ENCODE measurements at places on chromosomes 13 and 19.

DNA sequence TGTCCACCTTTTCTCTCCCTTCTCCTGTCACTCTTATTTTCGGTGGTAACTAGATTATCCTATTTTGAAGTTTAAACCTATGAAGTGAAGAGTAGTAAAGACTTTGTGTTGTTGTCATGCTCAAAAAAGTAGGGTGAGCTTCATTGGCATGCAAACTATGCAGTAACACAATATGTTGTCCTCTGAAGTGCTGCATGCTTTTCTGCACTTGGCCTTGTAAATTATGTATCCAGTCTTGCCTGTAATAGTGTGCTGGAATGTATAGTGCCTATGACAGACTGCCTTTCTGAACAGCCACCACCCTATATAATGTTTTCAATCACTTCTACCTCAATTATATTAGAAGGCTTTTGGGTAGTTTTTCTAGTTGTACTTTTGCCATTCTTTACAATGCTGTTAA lies 1198.2 kb upstream of the PCDH20 start:
- DNase-seq: no peak

- DNase-seq: no peak
Observed at GRCh38 chr19:6660930-6661329, 9.0 kb downstream of the TNFSF14 start.

GRCh38 chr19:30671622-30672051 lies 299.5 kb downstream of the ZNF536 start:
- no peak for DNase-seq

- DNase-seq: no peak
Observed at GRCh38 chr13:43307921-43308433, 284.6 kb downstream of the DNAJC15 start.

DNA sequence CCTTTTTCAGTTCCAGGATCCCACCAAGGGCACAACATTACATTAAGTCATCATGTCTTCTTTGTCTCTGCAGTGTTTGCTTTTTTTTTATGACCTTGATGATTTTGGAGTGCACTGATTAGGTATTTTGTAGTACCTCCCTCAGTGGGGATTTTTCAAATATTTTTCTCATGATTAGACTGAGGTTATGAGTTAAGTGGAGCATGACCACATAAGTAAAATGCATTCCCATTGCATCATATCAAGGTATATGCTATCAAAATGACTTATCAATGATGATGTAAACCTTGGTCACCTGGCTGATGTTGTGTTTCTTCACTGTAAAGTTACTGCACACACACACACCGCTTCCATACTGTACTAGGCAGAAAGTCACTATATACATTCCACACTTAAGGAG lies 96.7 kb upstream of the TRPC4 start:
- DNase-seq: no peak

DNA sequence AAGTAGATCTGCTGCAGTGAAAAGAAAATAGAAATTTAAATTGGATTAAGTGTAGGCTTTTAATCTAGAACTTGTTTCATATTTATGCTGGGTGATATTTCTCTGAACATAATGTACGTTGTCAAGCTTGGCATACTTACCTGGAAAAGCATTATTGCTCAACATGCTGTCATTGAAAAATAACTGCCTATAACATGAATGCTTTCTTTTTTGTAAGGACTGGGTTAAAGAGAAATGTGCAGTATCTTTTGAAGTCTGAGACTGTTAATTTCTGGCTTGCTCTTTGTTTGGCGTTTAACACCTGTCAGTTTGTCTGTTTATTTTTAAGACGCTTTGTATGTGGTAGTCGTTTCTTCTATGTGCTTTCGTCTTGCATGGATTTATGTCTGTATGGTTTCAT lies 175.2 kb downstream of the LMO7 start:
- no peak for DNase-seq

- DNase-seq: peak; percentile 42
Observed at GRCh38 chr19:47427241-47428176, 8.2 kb upstream of the MEIS3 start.

- DNase-seq: no peak
Observed at GRCh38 chr13:40553356-40553755, 113.1 kb downstream of the FOXO1 start.

DNA sequence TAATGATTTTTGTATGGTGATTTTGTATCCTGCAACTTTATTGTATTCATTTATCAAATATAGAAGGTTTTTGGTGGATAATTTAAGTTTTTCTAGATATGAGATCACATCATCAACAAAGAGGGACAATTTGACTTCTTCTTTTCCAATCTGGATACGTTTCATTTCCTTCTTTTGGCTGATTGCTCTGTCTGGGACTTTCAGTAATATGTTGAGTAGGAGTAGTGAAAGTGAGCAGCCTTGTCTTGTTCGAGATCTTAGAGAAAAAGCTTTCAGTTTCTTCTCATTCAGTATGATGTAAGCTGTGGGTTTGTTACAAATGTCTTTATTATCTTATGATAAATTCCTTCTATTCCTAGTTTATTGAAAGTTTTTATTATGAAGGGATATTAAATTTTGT lies 352.0 kb upstream of the DACH1 start:
- no peak for DNase-seq

GRCh38 chr19:35869327-35870123 lies 1.2 kb downstream of the APLP1 start:
- no peak for DNase-seq

- no peak for DNase-seq
Observed at GRCh38 chr13:100547791-100548201, 40.8 kb downstream of the GGACT start.

DNA sequence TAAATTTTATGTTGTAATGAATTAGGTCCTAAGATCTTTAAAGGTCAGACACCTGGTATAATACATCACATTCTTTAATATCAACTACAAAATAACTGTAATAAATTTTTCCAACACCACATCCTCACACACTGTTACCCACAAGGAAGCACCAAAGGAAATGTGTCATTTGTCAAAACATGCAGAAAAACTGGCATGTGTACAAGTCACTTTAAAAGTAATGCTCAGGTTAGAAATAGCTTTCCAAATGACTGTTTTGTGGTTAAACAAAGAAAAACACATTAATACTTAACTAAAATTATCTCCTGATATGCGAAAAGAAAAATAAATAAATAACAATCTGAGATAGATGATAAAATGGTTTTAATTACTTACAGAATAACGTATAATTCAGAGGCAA lies 74.7 kb downstream of the MZT1 start:
- no peak for DNase-seq

DNA sequence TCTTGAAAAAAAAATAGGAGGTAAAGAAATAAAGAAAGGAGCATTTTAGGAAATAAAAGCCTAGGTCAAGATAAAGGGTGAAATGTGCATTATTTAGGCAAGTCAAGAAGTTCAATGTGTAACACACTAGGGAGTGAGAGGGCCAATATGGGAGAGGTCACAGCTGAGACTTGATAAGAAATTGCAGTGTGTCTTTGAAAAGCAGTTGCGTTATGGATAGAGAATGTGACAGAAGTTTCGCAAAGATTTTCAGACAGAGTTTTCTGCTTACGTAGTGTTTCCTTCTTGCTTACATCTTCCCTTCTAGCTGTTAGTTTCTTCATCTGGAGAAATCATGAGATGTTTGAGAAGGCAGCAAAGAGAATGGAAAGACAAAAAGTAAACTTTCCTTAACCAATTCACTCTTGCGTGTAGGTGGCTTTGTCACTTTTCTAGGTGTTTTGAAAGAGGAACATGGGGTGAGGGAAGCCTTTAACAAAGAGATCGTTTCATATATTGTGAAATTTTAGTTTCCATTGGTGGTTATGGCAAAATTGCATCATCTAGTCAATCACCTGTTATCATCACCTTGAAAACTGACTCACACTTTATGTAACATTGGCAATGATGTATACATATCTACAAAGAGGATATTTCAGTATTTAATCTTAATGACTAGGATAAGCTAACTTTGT lies 975.5 kb downstream of the OLFM4 start:
- DNase-seq: no peak

DNA sequence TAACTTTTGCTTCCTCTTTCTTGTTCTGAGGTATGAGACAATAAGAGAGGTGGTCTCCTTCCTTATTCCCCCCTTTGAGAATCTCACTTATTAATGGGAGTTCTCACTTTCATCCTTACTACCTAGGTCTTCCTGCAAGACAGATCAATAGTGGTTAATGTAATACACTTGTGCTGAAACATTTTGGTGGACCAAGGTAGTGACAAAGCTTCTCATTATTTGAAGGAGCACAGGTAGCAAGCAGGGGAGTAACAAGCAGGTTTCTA lies 17.9 kb downstream of the ZNF700 start:
- DNase-seq: no peak

DNA sequence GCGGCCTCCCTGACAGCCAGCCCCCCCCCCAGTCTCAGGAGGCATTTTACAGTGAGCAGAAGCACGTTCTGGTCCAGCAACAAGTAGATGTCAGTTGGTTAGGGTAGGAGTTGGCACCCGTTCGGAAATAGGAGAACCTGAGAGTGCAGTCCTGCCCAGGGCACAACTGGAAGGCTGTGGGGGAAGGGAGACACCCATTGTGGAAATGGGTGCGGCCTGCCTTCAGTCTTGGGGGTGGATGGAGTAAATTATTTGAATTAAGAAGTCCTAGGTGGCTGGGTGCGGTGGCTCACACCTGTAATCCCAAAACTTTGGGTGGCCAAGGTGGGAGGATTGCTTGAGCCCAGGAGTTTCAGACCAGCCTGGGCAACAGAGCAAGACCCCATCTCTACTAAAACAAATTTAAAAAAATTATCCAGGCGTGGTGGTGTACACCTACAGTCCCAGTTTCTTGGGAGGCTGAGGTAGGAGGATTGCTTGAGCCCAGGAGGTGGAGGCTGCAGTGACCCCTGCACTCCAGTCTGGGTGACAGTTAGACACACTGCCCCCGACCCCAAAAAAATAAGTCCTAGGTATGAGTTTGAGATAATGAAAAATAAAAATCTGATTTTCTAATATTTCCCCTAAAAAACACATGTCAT lies 1.2 kb downstream of the CIRBP start:
- no peak for DNase-seq

DNA sequence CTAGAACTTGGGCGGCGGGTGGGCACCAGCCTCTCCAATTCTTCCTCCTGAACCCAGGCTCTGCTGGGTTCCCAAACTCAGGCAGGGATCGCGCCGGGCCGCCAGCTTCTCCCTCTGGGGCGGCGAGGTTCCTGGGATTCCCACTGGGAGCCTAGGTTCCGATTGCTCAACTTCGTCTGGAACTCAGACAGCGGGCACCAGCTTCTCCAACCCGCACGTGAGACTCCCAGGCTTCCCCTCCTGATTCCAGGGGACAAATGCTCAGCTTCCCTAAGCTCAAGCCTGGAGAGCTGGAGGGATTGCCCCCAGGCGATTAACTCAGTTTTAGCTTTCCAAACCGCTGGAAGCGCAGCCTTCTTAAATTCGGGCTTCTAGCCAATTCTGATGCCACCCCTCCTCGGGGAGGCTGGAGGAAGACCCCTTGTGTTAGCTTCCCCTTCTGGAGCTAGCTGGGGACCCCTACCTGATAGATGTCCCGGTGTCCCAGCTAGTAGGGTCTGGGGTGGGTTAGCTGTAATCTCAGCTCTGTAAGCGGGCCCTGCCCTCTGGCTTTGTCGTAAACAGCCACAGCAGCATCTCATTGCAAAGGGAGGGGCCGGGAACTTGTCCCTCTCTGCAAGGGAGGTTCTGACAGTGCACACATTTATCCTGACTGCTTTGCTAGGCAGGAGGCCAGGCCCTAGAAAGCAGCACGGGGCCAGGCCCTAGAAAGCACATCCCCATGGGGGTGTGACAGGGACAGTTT lies 671 bp downstream of the MCOLN1 start:
- DNase-seq: no peak

GRCh38 chr13:28531077-28531844 lies 36.3 kb upstream of the FLT1 start:
- no peak for DNase-seq

- DNase-seq: no peak
Observed at GRCh38 chr13:26255691-26256277, 1.9 kb downstream of the CDK8 start.

DNA sequence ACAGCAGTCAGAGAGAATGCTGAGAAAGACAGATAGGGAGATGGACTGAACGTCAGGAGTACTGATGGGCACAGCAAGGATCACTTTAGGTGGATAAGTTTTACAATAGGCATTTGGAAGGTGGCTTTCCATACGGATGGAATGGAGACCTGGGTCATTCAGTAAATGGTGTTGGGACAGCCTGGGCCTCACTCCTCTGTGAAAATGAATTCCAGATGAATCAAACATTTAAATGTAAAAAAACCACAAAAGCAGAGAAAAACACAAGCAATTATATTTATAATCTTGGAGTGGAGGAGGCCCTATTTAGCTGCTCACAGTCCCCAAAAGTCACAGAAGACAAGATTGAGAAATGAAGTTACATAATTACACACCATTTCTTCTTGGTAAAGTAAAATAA lies 4.7 kb downstream of the IL17D start:
- DNase-seq: no peak

DNA sequence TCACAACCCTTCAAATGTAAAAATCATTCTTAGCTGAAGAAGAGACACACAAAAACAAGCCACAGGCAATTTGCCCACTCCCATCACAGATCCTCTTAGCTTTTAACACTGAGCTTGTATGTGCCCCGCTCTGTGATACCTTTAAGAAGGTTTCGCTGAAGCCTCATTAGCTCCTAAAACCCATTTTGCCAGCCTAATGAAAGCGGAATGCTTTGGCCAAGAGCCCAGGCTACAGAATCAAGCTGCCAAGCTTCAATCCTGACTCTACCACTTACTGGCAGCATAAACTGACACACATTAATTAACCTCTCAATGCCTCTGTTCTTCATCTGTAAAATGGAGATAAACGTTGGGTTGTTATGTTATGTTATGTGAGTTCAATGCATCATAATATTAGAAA lies 10.5 kb downstream of the ZNF112 start:
- DNase-seq: no peak

DNA sequence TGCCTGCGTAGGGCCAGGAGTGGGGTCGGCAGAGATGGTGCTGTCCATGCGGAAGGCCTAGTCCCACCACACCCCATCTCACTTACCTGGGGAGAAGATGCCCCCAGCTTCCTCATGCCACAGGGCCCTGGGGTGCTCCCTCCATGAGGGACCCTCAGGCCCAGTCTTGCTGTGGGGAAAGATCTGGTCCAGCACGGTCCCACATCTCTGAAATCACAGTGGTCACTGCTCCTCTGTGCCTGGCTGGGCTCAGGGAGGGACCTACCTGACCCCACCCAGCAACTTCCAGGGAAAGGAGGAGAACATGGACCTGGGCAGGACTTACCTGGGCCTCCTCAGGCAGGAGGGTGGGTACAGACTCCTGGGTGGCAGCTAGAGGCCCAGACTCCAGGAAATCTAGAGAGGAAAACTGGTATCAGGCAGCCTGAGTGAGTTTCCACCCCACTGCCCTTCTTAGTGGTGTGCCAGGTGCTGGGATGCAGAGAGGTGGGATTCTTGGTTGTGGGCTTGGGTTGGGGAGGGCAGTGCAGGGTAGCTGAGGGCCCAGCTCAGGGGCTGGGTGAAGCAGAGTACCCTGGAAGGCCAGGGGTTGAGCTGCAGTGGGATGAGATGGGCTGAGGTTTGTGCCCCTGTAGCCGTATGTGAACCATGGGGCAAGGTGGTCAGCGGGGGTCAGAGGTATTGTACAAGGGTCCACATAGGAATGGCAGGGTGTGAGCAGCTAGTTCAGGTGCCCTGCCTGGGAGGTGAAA lies 3.8 kb downstream of the MZF1 start:
- no peak for DNase-seq

Measured in stimulated activated CD8-positive, alpha-beta memory T cell treated with anti-CD3 and anti-CD28 coated beads, Interleukin-4, amount 100 ng/mL, for 1 hour (primary cell).